ENCODE measurements at places on chromosomes 7 and 10.
A peak's percentile ranks its signal among the peaks of the same experiment; 100 is the strongest.

GRCh38 chr7:32461484-32461883 is 28.7 kb downstream of the LSM5 start:
- DNase-seq = no peak

DNA sequence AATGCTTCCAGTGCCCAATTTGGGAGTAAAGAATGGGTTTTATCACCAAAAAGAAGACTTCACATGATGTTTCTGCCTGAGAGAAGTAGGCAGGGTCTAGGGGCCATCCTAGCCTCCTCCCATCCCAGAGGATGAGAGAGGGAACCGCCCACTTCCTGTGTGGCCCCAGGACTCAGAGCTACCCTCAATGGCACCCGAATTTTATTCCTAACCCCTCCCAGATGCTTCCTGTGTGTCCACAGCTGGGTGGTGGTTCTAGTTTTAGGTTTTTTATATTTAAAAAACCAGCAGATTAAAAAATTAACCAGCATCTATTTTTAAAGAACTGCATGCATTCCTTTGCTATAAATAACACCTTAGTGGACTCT is 583.5 kb downstream of the PTPRN2 start:
- no peak for DNase-seq

DNA sequence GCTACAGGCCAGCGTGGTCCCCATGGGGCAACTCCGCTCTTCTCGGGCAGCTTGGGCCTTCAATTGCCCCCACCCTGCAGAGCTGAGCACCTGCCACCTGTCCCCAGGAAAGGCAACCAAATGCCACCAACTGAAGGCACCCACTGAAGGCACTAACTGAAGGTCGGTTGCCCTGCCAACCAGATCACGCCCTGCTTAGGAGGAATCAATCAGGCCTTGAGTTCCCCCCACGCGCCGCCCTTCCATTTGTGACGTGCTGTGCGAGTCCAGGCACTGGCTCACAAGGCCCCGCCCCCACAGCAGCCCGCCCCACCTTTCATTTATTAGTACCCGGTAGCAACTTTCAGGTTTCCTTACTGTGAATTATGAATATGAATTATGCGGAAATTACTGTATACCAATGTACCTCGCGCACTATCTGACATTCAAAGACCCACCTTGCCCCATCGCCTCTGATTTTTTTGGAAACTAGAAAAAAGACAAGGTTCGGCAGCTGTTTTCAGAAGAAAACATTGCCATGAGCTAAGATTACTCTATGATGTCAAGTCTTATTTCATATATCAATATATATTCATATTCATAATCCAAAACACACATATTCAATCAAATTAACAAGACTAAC is 83.6 kb upstream of the ABI1 start:
- DNase-seq = no peak

GRCh38 chr7:148699024-148699781 is 500 bp downstream of the CUL1 start:
- peak; percentile 62 for DNase-seq

- DNase-seq = no peak
These were observed 61.3 kb downstream of the PHYHIPL start for GRCh38 chr10:59237775-59238174.

DNA sequence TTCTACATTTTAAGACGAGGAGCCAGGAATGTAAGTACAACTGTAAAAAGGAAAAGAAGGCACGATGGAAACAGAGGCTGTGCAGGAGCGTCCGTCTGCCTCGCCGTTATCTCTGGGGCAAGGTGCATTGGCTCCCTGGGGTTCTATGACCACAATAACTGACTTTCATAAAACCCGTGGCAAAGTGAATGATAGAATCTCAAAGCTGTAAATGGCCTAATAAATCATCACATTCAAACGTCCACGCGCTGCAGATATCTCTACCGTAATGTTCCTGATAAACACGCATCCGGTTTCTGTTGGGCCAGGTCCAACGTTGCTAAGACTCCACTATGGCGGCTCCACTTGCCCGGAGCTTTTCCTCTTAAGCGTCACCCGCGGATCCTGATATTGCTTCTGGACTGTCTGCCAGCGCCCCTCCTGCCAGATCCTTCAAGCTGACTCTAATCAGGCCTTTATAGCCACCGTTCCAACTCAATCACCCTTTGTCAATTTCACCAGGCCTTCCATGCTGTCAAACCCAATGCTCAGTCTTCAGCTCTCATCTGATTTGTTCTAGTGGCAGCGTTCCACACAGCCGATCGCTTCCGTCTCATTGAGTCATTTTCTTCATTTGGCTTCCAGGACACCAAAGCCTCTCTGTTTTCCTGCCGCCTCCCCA is 265.6 kb upstream of the FOXK1 start:
- no peak for DNase-seq

Measured in activated CD4-positive, alpha-beta T cell treated with anti-CD3 and anti-CD28 coated beads, Interleukin-2, amount 50 U/mL, for 48 hours (primary cell).